DMS53 (cell line): ENCODE measurements at places on chromosomes 7 and 10.

DNA sequence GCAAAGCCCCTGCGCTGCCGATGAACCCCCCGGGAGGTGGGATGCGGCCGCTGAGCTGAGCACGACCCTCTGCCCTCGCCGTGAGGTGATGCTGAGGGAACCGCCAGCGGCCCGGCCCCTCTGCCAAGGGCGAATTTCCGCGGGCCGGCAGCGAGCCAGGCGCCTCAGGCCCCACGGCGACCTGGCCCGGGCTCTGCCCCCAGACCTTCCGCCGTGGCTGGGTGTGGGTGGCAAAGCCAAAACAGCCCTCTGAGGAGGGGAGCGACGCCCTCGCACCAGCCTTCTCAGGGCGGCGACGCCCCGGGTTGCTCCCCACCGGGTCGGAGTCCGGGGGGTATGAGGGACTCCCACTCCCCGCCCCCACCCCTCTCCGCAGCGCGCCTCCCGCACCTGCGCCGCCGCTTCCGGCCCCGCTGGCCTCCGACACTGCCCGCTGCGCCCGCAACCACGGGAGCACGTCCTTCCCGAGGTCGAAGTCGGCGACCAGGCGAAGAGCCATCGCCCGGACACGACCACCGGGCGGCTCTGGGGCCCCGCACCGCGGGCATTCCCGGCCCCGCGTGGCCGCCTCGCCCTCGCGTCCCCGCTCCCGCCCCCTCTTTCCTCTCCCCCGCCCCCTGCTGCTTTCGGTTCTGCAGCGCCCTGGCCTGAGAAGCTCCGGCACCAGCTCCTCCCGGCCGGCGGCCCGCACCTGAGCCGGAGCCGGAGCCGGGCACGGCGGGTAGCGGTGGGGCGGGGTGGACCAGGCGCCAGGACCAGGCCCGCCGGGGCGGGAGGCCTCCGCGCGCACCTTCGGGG is at the start of gene GSAP:
Gene GSAP (minus strand): TSS at position 527 of the 798 bp plus-strand sequence. CDS start 28 bp downstream, at position 499.
- DNase-seq = peak; percentile 91

DNA sequence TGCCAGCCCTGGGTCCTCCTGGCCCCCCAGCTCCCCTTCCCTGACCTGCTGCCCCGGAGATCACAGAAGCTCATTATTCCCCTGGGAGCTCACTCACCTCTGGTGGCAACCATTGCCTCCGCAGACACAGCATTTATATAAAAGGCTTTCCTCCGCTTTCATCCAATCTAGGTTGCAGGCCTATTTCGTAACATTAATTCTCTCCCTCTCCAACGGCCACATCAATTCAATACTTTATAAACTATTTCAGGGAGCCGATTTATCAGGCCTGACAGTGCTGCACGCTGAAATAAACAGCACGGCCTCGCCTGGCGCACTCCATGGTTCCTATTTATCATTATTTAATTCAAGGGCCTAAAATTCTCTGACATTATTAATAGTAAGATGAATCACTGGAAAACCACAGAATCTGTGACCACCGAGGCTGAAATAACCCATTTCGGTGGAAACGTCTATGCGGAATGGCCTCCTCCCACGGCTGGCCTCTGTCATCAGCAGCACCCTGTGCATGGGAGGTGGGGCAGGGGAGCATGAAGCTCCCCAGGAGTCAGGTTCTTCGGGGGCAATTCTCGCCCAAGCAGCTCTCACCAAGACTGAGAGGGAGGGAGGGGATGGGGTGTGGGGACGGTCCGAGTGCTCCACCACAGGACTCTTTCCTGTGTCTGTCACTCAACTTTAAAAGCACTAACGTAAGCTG is 249.3 kb upstream of the PFKP start:
- DNase-seq = no peak

GRCh38 chr10:124993736-124994451 is 52.0 kb downstream of the ZRANB1 start:
- no peak for DNase-seq

- peak; percentile 46 for DNase-seq
These were observed 4.3 kb upstream of the ELFN1 start for GRCh38 chr7:1665549-1666316.

DNA sequence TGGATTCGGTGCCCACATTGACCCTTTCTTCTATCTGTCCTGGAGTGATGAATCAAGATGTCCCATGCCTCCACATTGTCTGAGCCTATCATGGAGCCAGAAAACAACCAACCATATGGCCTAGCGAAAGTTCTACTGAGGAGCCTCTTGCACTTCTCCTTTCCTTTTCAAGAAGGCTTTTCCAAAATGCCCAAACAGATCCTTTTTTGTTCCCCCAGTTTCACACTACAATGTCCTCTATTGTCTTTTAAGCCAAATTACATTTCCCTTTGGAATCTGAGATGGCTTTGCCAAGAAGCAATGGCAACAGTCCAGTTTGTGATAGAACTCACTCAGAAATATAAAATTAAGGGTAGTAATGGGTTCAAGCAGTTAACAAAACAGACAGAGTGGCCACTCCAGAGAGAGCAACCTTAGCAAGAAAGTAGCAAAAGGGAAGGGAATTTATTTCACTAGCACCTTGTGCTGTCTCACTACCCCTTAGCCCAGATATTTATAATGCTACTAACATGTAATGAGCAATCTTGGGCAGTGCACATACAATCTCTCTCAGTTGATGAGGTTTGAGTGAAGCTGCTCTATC is 194.6 kb upstream of the PDE1C start:
- DNase-seq = no peak

DNA sequence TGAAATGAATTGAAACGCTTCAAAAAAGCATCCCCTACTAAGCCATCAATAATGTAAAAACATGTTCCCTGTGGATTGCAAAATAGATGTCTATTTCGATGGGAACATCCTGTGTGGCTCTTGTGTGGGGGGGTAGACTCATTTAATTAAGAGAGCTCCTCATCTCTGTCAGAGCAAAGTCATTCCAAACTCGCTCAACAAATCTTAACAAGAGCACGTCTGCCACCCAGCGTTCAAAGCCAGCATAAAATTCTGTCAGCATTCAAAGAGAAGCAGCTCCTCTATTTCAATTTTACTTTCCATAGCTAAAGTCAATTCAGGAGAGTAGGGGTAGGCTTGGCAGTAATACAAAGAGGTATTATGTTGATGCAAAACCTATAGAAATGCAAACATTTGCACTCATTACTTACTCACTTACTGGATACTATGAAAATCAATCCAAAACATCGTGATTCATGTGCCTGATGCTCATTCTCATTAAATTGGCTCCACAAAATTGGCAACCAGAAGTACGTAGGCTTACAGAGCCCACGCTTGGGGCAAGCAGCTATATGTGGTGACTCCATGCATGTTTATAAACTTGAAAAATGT is 114.9 kb downstream of the IPMK start:
- DNase-seq = peak; percentile 82

GRCh38 chr7:45659496-45660139 is 85.5 kb downstream of the ADCY1 start:
- DNase-seq = no peak

GRCh38 chr10:50490241-50490640 is 133.5 kb downstream of the SGMS1 start:
- DNase-seq = no peak

GRCh38 chr10:131979821-131980270 is 1.9 kb downstream of the BNIP3 start:
- peak; percentile 61 for DNase-seq

GRCh38 chr7:73718905-73719805 is at the start of gene STX1A:
TSS of gene STX1A (minus strand) at chr7:73719669. CDS start at chr7:73719631, 38 bp downstream.
- peak; percentile 95 for DNase-seq

GRCh38 chr7:28408960-28409715 is 3.2 kb upstream of the CREB5 start:
- peak; percentile 97 for DNase-seq

DNA sequence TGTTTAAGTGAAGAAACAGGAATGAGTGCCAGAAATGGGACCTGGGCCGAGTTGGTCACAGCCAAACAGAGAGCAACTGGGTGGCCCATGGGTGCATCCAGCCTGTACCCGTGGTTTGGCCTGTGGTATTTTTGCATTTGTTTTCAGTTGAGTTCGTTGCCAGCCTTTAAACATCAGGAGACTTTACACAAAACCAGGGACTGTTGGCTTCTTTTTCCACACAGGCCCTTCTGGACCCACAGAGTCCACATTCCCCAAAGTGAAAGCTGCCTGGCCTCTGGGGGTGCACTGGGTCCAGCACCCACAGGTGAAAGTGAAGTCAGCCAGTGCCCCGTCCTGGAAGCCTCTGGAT is 54.1 kb upstream of the TNS3 start:
- no peak for DNase-seq

- peak; percentile 22 for DNase-seq
These were observed 72.3 kb upstream of the SP8 start for GRCh38 chr7:20858951-20859350.

DNA sequence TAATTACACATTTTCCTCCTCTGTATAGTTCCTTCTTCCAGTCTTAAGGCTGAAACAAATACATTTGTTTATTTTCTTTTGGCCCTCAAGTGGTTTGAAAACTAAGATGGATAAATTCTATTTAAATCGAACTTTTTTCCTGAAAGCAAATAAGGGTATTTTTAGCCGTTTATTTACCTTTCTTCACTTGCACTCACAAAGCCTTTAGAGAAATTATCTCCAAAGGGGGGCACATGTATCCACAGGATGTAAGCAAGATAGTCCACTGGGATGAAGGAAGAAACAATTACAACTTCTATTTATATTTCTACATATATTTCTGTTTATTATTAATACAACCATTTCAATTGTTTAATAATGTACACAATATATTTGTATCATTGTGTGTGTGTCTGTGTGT is 10.2 kb downstream of the CPA4 start:
- no peak for DNase-seq

DNA sequence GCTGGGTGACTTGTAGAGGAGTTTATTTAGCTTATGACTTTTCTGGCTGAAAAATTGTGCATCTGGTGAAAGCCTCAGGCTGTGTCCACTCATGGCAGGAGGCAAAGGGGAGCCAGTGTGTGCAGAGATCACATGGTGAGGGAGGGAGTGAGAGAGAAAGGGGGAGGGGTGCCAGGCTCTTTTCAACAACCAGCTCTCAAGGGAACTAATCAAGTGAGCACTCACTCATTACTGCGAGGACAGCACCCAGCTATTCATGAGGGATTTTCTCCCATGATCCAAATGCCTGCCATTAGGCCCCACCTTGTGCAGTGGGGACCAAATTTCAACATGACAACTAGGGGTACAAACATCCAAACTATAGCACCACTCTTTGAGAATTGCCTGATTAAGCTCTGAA is 590.2 kb downstream of the MAGI2 start:
- DNase-seq = no peak

- peak; percentile 30 for DNase-seq
These were observed 5.9 kb upstream of the LGI1 start for GRCh38 chr10:93751832-93752231.

DNA sequence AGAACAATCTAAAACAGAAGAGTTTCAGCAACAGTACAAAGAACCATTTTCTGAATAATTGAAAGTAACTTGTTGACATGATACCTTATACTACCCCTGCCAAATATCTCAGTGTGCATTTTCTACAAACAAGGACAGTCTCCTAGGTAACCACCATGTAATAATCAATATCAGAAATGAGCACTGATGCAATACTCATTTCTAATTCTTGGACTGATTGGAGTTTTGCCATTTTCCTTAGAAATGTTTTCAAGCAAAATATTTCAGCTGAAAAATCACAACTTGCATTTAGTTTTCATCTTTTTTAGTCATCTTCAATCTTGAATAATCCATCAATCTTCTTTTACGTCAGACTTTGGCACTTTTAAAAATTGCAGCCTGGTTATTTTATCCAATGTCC is 420.2 kb downstream of the CDC14C start:
- no peak for DNase-seq

DNA sequence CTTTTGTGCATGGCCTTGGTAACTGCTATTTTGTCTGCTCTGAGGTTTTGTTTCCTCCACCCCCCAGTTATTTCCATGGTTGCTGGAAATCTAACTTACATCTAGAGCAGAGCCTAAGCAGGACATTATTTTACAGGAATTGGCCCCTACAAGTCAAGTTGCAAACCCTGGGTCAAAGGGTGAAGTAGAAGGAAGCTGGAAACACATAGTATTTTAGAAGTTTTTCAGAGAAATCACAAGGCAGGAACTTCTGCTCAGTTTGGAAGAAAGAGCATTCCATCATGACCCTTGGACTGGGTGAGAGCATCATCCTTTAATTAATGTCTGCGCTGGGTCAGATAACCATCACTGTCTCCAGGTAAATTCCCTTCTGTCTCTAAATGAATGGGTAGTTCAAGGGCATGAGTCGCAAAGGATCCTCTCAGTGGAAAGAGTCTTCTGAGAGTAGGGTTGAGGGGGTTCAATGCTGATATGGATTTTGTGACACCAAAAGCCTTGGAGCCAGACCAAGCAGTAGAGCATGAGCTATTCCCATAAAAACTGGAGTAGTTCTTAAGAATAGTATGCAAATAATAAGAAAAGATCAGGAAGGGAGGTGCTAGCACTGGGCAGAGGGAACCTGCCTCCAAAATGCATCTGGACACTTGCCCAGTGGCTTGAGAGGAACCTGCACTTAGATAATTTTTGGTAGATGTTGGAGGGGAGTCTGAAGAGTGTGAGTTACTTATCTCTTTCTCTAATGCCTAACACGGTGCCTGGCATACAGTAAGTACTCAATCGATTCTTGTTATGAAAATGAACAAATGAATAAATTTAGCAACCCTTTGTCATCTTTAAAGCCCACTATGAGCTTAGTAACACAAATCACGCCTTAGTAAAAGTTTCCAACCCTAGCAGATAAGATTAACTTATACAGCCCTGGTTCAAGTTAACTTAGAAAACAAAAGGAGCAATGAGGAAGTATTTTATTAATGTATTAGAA is 160.6 kb upstream of the ADO start:
- DNase-seq = no peak

- DNase-seq = peak; percentile 98
These were observed at the start of gene ZFAND2A for GRCh38 chr7:1159891-1160669. TSS of gene ZFAND2A (minus strand) at chr7:1160196. CDS start at chr7:1158212, 1,984 bp downstream.

- no peak for DNase-seq
These were observed 19.1 kb downstream of the AUTS2 start for GRCh38 chr7:69617364-69617763.

- no peak for DNase-seq
These were observed 25.5 kb downstream of the NYAP1 start for GRCh38 chr7:100509231-100509630.

GRCh38 chr10:133388973-133389818 is 4.8 kb upstream of the MTG1 start:
- no peak for DNase-seq

- no peak for DNase-seq
These were observed 91.1 kb upstream of the PRSS58 start for GRCh38 chr7:142348921-142349405.

DNA sequence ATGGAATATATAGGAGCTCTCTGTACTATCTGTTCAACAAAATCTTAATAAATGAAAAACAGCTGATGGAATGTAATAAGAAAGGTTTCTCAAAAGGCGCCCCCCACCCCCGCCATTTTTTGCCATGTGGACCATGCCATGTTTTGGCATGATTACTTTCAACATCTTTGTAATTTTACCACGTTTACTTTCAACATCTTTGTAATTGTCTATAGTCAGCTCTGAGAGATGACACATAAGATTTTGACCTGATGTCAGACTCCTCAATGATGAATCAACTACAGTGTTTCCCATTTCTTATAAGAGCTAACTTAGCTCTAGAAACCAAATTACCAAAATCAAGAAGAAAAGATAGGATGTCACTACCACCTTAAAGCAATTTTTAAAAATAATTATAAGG is 144.9 kb upstream of the AHR start:
- DNase-seq = no peak
